ENCODE measurements at places on chromosomes 2 and 18.

- DNase-seq = no peak
Observed at GRCh38 chr2:46366668-46367052, 69.5 kb downstream of the EPAS1 start.

DNA sequence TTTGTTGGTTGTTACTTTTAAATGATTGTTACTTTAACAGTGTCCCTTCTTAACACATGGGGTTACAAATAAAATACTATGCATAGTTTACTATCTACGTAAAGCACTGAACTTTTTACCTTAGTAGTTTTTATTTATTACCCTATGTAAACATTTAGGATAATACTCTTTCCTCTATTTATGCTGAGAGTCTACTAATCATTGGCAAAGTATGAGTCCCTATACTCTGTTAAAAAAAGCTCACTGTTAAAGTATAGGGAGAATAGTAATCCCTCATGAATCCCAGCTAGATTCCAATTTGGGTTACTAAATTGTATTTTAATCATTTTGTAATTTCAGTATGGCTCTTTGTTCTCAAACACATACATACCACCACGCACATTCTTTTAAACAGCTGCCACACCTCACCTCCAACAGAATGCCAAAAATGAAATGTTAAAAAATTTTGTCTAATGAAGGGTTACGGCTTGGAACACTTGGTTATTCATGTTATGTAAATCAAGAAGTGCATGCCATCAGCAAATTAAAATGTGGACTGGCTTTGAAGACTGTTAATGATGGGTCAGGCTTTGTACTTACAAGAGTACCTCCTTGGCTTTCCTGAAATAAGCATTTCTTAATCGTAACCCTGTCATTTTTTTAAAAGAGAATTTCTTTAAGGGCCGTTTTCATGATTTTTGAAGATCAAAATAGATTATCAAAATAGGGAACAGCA lies 104.9 kb downstream of the TMEM247 start:
- no peak for DNase-seq

GRCh38 chr2:96838345-96839292 lies 5.2 kb downstream of the ANKRD23 start:
- DNase-seq = no peak

- DNase-seq = no peak
Observed at GRCh38 chr2:104901037-104901881, 47.3 kb downstream of the POU3F3 start.

DNA sequence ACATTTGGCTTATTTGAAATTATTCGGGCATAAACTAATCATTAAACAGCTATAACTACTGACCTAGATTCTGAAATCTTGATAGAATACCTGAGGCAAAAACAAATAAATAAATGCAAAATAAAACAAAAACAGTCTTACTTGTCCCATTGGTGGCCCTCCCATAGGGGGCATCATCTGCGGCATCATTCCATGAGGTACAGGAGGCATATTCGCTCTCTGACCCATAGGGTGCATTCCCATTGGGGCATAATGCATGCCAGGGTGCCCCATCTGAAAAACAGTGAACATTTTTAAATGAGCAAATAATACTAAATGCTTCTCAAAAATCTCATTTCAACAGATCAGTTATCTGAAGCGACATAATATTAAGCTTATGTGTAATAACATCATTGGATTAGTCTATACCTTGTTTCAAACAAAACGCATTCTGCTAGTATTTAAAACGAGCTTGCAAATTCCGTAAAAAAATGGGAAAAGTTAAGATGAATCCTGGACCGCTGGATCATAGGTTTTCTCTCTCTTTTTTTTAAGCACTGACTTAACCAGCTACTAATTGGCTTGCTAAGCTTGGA lies 1.3 kb downstream of the PRPF40A start:
- DNase-seq = no peak

GRCh38 chr18:79511671-79512301 lies 116.1 kb downstream of the NFATC1 start:
- DNase-seq = no peak

DNA sequence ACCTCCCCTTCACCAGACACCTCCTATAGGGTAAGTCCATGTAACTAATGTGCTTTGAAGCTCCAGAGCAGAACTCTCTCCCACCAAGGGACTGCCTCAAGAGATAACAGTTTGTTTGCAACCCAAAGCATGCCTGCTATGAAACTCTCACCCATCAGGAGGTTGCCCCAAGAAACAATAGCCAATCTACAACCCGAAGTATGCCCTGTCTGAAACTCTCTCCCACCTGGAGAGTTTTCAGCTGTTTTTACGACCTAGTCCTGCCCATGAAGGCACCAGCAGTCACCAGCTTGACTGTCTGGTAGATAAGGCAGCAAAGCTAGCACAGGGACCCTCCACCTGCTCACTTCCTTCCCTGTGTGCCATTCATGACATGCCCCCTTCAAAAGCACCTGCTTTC lies 533.9 kb upstream of the CRIM1 start:
- no peak for DNase-seq

DNA sequence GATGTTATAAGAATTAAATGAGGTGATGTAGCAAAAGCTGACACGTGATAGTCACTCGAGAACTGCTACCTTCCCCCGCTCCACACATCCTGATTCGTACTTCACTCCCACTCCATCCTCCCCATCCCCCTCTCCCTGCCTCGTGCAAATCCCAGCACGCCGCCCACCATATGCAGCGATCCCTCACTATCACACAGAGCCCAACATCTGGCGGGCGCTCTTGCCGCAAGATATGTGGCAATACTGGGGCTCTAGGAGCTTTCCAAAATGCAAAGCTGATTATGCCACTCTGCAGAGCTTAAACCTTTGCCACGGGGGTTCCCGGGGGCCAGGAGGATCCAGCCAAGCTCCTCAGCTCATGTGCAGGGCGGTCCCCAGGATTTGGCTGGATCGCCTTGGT lies 37.4 kb downstream of the DNMT3A start:
- no peak for DNase-seq

GRCh38 chr2:203261326-203262159 lies 22.7 kb downstream of the CYP20A1 start:
- no peak for DNase-seq

DNA sequence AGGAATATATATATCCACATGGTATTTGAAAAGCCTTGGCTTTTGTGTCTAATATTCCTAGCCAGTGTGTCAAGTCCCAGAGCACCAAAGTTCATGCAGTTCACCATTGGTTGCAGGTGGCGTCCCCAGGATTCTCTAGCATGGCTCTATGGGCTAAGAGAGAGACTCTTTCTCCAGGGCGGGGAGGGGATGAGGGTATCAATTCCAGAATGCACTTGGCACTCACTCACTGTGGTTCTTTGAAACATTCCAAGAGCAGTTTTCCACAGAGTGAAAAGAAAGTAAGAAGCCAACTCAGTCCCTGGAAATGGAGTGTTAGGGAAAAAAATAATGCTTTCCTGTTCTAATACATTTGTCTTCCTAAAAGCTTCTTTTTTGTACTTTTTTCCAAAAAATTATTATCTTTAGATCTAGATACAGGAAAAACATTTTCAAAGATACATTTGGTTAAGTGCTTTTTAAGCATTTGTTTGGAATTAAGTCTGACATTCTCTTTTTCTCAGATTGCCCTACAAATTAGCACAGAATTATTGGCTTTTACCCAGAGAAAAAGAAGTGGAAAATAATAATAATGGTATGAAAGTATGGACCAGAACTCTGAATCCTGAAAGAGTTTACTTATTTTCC lies 239.9 kb downstream of the PAX3 start:
- DNase-seq = no peak

GRCh38 chr18:75088622-75089211 lies 120.2 kb downstream of the PTGR3 start:
- no peak for DNase-seq

DNA sequence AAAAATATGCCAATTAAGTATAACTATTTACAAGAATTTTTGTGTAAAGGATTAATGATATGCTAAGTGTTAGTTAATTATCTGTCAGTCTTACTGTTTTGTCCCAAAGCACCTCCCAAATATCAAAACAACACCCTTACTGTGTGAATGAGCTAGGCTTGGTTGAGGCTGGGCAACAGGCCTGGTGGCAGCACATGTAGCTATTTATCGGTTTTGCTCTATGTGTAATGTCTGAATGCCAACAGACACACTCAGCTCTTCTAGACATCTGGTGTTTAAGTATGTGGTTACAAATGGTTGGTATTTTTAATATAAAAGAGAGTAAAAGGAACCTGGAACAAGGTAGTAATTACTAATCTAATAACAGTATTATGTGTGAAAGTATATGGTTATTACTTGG lies 175.3 kb downstream of the RAB3GAP1 start:
- no peak for DNase-seq

- no peak for DNase-seq
Observed at GRCh38 chr2:133828913-133829312, 260.6 kb upstream of the NCKAP5 start.

DNA sequence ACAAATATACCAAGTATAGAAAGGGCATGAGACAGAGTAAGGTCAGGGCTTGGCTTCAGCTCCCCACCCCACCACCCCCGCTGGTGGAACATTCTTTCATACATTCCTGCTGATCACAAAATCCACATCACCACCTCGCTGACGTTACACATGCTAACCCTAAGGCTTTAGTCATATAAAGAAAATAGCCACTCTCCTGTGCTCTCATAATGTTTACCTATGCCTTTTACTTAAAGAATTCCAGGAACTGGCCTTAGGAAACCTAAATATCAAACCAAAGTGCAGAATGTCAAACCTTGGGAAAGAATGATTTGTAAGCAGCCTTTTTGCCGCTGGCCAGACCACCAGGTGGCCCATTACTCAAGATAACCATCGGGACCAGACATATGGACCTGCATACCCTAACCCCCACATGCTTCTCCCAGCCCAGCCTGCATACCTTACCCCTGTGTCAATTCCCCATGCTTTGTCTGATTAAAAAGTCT lies 136.3 kb upstream of the SLC39A10 start:
- no peak for DNase-seq

GRCh38 chr18:14776801-14777200 lies 28.8 kb downstream of the ANKRD30B start:
- DNase-seq = no peak

DNA sequence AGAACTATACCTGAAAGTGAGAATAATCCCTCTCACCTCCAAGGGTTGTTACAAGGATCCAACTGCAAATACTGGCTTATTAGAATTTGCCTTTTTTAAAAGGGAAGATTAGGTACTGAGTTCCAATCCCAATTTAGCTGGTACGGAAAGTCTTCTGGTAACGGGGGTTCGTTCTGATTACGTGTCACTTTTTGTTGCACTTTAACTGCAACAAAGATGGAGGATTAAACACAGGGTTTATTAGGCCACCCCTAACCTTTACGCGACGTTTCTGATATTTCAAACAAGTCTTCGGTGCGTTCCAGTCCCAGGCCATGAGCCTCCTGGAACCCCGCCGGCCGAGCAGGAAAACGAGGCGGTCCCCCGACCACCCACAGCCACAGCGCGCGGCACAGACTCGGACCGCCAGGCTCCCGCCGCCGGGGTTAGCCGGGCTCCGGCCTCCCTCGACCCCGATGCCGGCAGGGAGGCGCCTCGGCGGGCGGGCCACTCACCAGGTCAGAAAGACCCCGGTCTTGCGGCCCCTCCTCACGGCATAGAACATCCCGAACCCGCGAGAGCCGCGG lies 411 bp downstream of the RNASEH1 start:
- no peak for DNase-seq

DNA sequence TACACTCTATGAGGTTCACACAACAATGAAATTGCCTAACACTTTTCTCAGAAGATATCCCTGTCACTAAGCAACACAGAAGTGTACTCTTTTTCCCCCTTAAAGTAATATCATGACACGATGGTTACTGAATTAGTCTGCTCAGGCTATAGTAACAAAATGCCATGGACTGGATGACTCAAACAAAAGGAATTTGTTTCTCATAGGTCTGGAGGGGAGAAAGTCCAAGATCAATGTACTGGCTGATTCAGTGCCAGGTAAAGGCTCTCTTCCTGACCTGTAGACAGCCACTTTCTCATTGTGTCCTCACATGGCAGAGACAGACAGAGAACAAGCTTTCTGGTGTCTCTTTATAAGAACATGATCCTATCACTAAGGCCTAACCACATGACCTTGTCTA lies 211.9 kb downstream of the RBM43 start:
- no peak for DNase-seq

DNA sequence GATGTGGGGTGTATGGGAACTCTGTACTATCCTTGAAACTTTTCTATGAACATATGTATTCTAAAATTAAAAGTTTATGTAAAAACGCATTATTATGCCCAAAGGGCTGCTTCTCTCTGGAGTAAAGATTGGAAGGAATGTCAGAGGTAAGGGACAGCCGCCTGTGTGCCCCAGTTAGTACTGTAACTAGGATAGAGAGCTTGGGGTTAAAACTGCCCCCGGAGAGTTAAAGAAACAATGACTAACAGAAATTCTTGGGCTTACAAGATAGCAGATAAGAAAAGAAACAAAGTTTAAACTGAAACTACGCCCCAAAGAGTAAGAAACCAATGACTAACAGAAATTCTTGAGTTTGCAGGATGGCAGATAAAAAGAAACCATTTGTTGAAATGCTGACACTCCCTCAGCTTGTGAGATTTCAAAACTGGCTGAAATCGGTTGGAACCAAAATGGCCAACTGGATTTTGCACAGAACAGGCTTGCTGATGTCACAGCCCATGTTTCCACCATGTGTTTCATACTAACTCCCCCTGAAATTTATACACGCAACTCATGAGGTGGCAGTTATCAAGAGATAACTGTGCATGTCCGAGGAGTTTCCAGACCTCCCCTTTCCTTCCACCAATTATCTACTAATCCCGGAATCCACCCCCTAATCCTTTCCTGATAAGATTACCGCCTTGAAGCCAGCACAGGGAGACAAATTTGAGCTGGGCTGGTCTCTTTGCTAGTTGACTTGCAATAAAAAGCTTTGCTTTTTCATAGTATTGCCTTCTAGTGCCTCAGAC lies 8.7 kb upstream of the TXNDC2 start:
- DNase-seq = no peak

GRCh38 chr18:9898792-9899549 lies 13.2 kb downstream of the TXNDC2 start:
- no peak for DNase-seq

DNA sequence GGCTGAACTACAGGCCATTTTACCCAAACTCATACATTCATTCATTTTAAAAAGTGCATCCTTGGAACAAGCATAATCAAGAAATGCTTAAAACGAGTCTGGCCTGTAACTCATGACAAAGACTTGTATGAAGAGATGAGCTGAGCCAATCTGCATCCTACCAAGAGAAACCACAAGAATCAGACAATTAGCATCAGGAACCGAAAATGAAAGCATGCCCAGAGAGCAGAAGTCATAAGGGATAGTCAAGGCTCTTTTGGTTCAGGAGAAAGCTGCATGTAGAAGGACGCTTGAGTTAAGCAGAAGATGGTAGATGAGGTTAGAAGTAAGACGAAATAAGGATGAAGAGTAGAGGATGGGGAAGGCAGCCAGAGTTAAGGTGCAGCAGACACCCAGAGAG lies 137.0 kb upstream of the CTNNA2 start:
- no peak for DNase-seq

- no peak for DNase-seq
Observed at GRCh38 chr2:195848119-195848899, 191.3 kb downstream of the SLC39A10 start.

Measured in stimulated activated CD8-positive, alpha-beta memory T cell treated with anti-CD3 and anti-CD28 coated beads, Interleukin-15, amount 100 ng/mL, for 48 hours (primary cell).